ENCODE measurements at places on chromosomes 3 and 15.

GRCh38 chr15:39442898-39443297, 138.0 kb upstream of the THBS1 start:
- DNase-seq, result no peak

DNA sequence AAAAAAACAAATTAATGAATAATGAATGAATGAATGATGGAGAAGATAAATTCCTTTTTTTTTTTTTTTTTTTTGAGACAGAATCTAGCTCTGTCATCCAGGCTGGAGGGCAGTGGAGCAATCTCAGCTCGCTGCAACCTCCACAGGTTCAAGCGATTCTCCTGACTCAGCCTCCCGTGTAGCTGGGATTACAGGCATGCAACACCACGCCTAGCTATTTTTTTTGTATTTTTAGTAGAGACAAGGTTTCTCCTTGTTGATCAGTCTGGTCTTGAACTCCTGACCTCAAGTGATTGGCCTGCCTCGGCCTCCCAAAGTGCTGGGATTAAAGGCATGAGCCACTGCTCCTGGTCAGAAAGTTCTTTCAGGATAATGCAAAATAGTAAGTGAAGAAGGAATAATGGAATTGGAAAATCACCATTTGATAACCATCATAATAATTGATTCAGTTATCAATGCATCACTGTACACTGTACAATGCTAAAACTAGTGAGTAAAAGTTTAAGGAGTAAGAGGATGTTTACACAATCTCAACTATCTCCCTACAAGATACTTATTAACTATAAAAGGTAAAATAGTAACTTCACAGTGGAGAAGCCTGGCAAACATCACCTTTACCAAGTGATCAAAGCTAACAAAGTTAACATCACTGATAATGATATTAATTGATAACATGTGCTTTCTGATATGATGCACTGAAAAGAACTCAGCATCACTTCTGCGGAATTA, 12.3 kb upstream of the INO80 start:
- DNase-seq, result no peak

GRCh38 chr15:84785053-84785452, 32.1 kb upstream of the ALPK3 start:
- DNase-seq, result no peak

GRCh38 chr3:134854254-134854653, 59.2 kb downstream of the EPHB1 start:
- no peak for DNase-seq

- DNase-seq, result no peak
Measured at GRCh38 chr15:80445300-80446041, 41.3 kb downstream of the ARNT2 start.

DNA sequence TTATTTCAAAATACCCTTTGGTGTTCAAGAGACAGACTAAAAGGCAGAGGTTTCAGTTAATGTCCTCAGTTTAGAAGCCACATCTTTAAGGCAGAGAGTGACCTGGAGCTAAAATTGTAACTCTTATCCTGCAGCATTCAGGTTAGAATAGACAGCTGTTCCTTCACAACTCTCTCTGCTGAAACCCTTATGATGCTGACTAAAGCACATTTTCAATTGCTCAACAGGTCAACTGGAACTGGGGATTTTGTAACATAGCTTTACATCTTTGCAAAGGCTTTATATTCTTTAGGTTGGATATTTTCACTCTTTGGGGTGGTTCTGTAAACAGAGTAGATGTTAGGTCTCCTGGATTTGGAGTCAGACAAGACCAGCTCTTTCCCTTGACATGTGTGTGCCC, 20.3 kb upstream of the PLSCR4 start:
- no peak for DNase-seq

GRCh38 chr3:68436619-68437401, 495.5 kb downstream of the TAFA4 start:
- no peak for DNase-seq

DNA sequence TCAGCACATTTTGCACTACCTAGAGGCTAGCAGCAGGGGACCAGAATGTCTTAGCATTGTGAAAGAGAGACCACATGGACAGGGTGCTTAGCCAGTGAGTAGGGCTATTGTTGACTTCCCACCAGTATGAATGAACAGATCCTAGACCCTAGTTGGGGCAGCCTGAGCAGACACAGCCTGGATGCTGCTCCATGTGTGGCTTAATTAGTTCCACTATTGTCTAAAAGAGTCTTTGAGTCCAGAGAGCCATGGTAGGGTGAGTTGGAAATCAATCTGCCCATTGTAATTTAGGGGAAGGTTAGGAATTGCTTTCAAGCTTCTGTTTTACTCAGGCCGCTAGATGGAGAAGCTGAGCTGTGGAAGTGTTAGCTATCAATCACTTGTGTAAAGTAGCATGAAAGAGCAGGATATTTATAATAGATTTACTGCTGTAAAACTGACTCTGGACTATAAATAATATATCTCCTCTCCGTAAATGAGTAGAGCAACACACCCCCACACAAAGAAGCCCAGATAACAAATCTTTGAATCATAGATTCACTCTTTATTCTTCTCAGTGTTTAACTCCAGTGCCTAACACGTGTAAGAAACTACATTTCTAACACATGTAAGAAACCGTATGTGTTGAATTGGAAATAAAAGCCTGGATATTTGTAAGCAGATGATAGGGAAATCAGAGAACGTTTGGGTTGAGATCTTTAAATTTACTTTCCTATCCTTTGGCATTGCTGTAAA, 4.1 kb upstream of the GCSAM start:
- DNase-seq, result peak; percentile 44

- no peak for DNase-seq
Measured at GRCh38 chr3:51945031-51945840, 3.1 kb downstream of the PARP3 start.

- DNase-seq, result no peak
Measured at GRCh38 chr15:82572986-82573385, 32.7 kb upstream of the RPS17 start.

DNA sequence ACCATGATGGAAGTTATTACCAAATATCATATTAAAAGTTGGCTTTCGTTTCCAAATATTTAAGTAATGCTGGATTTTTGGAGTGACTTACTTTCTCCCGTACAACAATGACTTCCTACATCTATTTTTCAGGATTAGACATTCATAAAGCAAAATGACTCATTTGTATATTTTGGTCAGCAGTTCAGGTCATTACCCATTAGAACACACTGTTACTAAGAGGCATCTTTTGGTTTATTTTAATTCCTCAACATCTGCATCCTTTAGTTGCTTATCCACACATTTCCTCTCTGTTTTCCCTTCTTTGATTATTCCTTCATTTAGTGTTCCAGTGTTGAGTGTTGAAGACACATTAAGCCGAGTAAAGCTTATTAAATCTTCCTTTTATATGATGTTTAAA, 348.2 kb downstream of the NAALADL2 start:
- no peak for DNase-seq

- DNase-seq, result no peak
Measured at GRCh38 chr3:122294359-122294758, 30.7 kb upstream of the CSTA start.

GRCh38 chr15:64878705-64879104, 33.0 kb upstream of the ANKDD1A start:
- DNase-seq, result no peak

GRCh38 chr3:81581966-81582599, 179.4 kb downstream of the GBE1 start:
- DNase-seq, result no peak

DNA sequence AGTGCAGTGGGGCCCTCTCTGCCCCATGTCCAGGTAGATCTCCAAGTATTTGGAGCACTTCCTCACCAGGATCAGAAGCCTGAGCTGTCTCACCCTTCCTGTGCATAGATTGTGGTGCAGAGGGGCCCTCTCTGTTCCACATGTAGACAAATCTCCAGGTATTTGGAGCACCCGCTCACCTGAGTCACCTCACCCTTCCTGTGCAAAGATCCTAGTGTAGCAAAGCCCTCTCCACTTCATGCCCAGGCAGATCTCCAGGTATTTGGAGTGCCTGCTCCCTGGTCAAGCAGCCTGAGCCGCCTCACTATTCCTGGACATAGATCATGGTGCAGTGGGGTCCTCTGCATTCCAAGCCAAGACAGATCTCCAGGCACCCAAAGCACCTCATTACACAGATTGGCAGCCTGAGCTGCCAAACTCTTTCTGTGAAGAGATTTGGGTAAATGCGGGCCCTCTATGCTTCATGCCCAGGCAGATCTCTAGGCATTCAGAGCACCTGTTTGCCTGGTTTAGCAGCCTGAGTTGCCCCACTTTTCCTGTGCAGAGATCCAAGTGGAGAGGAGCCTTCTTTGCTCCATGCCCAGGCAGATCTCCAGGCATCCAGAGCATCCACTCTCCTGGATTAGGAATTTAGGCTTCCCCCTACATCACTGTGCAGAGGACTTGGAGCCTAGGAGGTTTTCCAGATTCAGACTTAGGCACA, 249.8 kb downstream of the AGBL1 start:
- DNase-seq, result no peak

GRCh38 chr15:25548600-25548999, 109.8 kb upstream of the UBE3A start:
- no peak for DNase-seq

- DNase-seq, result no peak
Measured at GRCh38 chr3:145191543-145191942, 969.4 kb downstream of the PLOD2 start.

- DNase-seq, result no peak
Measured at GRCh38 chr15:79881668-79882067, 15.1 kb downstream of the MTHFS start.

DNA sequence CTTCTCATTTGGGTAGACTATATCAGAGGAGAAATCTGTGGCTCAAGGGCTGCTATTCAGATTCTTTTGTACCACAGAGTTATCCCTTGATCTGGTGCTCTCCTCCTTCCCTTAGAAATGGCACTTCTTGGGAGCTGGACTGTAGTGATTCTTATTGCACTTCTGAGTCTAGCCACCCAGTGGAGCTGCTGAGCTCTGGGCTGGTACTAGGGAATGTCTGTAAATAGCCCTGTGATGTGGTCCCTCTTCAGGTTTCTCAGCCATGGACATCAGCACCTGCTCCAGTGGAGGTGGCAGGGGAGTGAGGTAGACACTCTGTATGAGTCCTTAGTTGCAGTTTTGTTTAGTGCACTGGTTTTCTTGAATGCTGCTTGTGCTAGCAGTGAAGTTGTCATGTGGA, 1292.6 kb downstream of the SI start:
- DNase-seq, result no peak

DNA sequence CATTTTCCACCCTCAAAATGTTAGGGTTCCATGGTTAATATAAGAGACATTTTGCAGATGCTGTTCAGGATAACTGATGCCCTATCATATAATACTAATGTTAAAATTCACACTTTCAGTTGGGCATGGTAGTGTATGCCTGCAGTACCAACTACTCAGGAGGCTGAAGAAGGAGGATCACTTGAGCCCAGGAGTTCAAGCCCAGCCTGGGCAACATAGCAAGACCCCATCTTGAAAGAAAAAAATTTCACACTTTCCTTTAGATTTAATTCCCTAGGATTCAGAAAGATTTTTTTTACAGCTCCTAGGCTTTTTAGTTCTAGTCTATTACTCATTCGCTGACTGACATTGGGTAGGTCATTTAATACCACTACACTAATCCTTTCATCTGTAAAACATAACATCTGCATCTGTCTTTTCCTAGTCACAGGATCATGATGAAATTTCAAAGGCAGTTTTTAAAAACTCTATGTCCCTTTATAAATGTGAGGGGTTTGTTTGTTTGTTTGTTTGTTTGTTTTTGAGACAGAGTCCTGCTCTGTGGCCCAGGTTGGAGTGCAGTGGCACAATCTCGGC, 103.7 kb downstream of the MYO5A start:
- DNase-seq, result no peak

- DNase-seq, result no peak
Measured at GRCh38 chr3:171950373-171950772, 89.0 kb upstream of the FNDC3B start.

GRCh38 chr3:154161806-154162205, 40.6 kb downstream of the ARHGEF26 start:
- DNase-seq, result no peak

- DNase-seq, result no peak
Measured at GRCh38 chr3:7854266-7854665, 647.4 kb upstream of the LMCD1 start.

GRCh38 chr15:79994615-79995014, 23.6 kb upstream of the BCL2A1 start:
- no peak for DNase-seq

GRCh38 chr15:90960298-90961091, 5.8 kb downstream of the RCCD1 start:
- no peak for DNase-seq

DNA sequence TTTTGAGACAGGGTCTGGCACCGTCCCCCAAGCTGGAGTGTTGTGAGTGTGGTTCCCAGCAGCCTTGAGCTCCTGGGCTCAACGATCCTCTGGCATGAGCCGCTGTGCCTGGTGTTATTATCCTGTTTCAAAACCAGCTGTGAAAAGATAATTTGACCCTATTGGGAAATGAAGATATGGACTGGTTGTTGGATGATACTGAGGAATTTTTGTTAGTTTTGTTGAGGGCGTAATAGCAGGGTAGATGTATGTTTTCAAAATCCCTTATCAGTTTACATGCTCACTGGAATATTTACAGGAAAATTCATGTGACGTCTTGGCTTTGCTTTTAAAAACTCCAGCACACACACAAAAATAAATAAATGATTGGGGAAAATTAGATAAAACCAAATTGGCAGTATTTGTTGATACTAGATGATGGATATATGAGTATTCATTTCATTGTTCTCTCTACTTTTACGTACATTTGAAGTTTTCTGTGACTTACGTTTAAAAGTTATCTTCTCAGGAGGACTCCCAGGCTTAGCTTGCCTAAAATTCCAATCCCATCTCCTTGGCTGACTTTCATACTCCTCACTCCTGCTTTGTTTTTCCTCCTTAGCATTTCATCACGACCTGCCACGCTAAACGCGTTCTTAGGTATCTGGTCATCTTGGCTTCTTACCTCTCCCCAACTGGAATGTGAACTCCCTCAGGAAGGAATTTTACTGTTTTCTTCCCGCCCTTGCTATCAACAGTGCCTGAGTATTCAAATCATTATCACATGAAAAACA, 56.8 kb upstream of the TFRC start:
- DNase-seq, result no peak

DNA sequence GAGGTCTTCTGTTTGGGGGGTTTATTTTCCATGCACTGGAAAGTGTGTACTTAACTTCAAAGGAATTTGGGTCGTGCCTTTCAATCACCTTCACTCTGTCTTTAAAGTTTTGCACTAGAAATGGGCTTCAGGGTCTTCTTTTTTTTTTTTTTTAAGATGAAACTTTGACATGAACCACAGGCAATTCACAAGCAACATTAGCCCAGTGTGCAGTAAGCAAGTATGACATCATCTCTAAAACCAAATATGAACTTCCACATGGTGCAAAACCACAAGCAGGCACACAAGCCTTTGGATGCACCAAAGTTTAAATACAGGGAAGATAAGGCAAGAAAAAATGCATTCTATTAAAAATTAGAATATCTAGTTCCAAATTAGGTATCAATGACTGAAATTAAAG, 381.9 kb downstream of the ERC2 start:
- DNase-seq, result no peak

- no peak for DNase-seq
Measured at GRCh38 chr3:108623504-108623903, 34.0 kb downstream of the DZIP3 start.

DNA sequence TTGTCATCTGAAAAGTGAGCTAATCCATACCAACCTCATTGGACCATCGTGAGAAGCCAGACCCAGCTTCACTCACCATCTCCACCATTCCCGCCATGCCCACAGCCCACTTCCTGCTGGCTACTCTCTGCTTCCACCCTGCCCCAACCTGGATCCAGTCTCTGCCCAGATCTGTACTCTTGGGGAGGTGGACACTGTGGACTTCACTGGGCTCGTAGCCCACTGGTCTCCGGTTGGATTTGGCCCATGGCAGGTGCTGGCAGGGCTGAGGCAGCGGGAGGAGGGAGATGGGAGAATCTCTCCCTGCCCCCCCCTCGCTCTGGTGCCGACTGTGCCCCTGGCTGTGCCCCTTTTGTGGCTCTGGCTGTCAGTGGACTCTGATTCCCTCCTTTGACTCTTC, 193.8 kb downstream of the ABHD5 start:
- DNase-seq, result no peak

Measured in NCI-H2081 treated with DMSO at 0.1 percent for 48 hours (cell line).